Hematopoietic multipotent progenitor cell (in vitro differentiated cells): ENCODE measurements at places on chromosomes 12 and 14.

GRCh38 chr14:66483322-66483721 lies 2.8 kb upstream of the CCDC196 start:
- no peak for DNase-seq

GRCh38 chr12:56935157-56935556 lies 949 bp upstream of the SDR9C7 start:
- no peak for DNase-seq

DNA sequence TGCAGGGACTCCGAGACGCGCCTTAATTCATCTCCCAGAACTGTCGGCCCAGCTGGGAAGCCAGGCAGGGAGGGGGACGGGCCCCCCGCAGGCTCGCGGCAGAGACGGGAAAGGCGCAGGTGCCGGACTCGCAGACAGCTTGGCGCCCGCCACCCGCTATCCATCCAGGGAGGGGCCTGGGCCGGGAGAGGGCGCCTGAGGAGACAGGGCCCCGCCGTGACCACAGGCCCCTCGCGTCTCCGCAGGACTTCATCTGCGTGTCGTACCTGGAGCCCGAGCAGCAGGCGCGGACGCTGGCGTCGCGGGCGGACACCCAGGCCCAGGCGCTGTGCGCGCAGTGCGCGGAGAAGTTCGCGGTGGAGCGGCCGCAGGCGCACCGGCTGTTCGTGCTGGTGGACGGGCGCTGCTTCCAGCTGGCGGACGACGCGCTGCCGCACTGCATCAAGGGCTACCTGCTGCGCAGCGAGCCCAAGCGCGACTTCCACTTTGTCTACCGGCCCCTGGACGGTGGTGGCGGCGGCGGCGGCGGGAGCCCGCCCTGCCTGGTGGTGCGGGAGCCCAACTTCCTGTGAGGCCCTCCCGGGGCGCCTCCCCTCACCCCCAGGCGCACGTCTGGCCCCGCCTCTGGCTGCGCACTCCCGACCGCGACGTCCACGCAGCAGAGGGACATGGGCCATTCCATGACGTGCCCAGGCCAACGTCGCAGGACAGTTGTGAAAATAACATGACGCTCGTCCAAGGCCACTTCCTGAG lies 60.6 kb downstream of the LGMN start:
- DNase-seq: no peak

DNA sequence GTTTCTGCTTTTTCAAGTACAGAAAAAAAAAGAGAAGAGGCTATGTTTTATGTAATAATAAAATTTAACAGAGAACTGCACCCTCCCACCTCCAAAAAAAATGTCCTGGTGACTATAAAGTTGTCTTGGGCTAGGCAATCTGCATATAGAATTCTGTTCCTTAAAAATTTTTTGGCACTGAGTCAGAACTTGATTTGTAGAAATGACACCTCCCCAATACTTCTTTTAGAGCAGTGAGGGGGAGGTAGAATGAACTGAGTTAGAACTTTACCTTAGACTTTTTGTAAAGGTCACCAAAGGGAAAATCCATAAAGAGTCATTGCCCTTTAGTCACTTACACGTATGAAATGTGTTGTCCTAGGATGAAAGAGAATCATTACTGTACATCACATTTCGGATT lies 80.0 kb downstream of the BTG1 start:
- no peak for DNase-seq

DNA sequence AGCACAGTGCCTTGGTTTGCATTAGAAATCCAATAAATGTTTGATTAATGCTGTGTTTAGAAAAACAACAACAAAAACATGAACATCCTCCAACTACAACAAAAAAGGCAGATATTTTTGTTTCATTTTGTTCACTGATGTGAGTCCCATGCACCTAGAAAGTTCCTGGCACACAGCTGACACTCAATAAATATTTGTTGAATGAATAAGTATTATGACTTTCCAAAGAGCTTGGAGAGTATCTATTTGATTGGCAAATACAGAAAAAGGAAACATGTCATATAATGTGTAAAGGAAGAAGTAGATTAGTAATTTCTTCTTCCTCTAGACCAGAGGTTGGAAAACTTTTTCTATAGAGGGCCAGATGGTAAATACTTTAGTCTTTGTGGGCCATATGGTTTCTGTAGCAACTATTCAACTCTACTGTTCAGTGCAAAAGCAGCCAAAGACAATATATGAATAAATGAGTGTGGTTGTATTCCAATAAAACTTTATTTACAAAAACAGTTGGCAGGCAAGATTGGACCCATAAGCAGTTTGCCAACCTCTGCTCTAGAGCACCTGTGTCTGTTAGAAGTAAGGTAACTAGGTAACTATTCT lies 312.3 kb upstream of the DIO2 start:
- DNase-seq: no peak

DNA sequence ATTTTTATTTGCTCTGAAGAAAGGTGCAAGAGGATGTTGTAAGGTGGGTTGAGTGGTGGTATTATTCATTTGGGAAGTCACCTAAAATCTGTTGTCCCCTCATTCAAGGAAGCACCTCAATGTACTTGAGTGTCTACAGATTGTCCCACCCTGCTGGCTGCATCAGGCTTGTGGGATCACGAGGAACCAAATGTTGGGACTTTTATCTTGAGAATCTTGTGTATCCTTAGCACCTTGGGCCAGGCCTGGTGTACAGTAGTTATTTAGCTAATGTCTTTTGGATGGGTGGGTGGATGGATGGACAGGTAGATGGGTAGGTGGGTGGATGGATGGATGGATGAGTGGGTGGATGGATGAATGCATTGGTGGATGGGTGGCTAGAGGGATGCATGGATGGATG lies 519.3 kb downstream of the BCL11B start:
- no peak for DNase-seq

- no peak for DNase-seq
These were observed 2.3 kb downstream of the TCL1A start for GRCh38 chr14:95711476-95712176.
